ENCODE measurements at places on chromosomes 6 and 20.

- no peak for DNase-seq
These were observed 19.3 kb downstream of the SMLR1 start for GRCh38 chr6:130846501-130846900.

DNA sequence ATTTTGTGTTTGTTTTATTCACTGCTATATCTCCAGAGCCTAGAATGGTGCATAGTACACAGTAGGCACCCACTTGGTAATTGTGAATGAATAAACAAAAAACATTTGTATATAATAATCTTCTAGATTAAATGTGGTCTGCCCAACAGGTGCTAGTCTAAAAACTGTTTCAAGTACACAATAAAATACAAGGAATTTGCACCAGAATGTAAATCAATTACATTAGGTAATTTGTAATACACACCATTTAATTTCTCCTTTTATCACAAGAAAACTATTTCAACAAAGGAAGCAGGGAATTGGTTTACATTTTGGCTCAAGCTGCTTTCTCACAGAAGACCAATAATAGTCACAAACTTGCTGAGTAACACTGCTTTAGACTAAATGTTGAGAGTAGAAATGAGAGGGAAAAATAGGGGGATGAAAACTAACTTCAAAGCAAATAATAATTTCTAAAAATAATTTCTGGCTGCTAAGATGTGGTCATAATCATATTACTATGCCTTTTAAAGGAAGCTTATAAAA lies 22.1 kb downstream of the RUNX2 start:
- no peak for DNase-seq

DNA sequence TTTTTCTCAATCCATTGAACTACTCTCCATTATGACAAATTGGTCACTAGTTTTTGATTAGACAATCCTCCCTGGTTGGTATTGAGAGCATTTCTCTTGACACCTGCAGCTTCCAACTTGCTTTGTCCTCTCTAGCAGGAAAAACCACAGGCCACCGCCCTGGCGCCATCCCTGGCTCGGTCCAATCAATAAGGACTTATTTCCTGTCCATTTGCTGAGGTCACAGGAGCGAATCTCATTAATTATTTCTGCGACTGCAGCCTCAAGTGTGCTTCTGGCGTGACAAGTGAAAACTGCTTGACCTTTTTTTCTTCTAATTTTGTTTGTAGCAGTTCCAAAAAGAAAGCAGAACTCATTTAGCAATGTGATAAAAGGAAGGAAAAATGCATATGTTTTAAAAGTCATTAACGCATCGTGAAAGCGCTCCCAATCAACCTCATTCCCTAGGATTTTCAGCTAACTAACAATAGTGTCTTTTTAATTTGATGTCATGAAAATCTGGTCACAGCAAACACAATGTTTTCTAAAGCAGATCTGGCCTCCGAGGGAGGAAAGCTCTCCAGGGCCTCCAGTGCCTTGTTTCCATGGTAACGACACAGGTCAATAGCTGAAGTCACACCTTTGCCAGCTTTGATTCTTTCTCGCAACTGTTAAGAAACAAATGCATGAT lies 39.0 kb upstream of the BEND3 start:
- DNase-seq = no peak

- no peak for DNase-seq
These were observed 18.0 kb downstream of the KHDC1L start for GRCh38 chr6:73207221-73207837.

DNA sequence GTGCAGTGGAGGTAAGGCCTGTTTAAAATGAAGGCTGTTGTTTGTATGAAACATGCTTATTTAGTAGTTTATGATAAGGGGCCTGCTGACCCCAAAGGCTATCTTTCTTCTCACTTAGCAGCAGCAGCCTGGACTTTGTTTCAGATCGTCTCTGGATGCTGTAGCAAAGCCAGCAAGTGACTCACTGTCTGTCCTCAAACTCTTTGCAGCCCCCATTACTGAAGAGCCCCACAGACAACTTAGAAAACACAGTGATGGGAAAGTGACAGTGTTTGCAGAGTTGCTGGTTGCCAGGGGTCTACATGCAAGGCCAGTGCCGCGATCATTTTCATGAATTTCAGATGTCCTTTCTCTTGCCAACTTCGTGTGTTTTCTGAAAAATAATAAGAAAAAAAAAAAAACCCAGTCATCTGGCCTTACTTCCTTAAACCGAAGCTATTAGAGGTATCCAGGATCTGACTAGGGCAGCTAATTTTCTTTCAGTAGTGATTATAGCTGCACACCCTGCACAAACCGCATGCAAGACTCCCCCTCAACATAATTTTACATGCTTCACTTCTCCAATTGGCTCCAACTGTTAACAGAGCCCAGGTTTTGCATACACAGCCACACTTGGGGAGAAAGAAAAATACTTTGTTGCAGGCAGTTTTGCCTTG lies 11.6 kb upstream of the F13A1 start:
- no peak for DNase-seq

GRCh38 chr6:55963301-55963700 lies 87.9 kb upstream of the BMP5 start:
- no peak for DNase-seq

DNA sequence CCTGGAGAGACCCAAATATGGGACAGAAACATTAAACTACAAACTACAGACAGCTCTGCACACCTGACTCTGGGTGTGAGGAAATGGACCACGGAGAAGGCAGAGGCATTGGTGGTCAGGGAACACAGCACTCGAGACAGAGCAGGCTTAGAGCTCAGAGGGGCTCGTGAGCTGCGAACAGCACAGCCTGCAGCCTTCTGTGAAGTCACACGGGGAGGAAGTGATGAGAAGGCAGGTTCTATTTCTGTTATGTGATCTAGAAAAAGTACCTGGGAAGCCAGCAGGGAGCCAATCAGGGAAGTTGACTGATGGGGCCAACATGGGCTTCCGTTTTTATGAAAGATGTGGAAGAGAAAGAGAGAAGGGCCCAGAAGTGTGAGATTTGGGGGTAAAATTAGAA lies 88.9 kb upstream of the SNAP25 start:
- DNase-seq = no peak

DNA sequence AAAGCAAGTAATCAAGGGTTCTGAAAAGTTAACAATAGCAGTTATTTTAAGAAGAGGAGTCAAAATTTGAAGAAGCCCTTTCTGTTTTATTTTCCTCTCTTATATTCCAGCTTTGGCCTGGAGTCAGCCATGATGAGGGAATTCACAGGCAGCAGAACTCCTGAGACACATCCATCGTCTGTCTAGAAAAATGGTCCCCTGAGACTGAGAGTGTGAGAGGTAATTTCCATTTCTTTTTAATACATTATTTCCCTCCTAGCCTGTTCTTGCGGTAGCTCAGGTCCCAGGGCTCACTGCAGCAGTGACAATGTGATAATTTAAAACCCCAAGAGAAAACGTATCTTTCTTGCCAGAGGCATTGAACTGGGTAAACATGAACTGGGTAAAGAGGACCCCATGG lies 296.0 kb downstream of the SMOC2 start:
- DNase-seq = no peak

DNA sequence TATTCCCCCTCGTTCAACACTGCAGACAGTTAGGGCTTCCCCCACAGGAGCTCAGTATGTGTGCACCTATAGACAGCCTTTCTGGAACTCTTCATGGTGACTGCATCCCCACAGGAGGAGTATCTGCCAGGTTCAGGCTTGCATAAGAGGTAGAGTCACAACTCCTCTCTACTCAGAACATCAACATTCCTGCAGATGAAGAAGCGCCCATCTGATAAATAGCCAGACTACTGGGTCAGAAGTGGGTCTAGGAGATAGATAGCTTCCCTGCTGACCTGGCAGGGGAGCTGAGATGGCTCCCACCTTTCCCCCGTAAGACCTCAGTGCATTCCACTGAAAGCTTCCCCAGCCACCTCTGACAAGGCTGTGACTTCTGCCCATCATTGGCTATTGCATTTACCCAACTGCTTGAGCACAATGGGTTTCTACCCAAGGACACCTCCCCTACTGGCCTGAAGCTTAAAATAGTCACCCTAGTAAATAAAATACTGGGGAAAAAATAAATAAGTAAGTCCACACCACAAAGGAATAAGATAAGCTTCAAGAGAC lies 125.1 kb downstream of the CDK19 start:
- DNase-seq = no peak

- no peak for DNase-seq
These were observed 194.8 kb downstream of the UNC5CL start for GRCh38 chr6:40844246-40844645.

- DNase-seq = no peak
These were observed 224.2 kb upstream of the SSTR4 start for GRCh38 chr20:22810626-22811569.

DNA sequence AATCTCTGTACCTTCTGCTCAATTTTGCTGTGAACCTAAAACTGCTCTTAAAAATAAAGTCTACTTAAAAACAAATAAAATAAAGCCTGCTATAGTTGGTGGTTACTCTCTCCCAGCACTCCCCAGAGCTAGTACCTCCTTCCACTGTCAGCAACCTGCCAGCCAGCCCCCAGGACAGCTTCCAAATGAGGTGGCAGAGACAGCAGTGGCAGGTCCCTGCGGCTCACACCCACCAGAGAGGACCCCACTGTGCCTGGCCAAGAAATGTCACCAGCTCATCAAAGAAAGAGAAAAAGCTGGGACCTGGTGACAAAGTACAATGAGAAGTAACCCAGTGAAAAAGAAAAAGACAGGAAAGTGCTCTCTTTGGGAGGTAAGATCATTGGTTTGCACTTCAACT lies 15.2 kb downstream of the APMAP start:
- DNase-seq = no peak

GRCh38 chr20:37886851-37887297 lies 16.1 kb upstream of the VSTM2L start:
- DNase-seq = no peak

- DNase-seq = no peak
These were observed 2.9 kb downstream of the BIRC7 start for GRCh38 chr20:63238514-63239125.

GRCh38 chr20:14885661-14886060 lies 548.2 kb upstream of the FLRT3 start:
- no peak for DNase-seq

DNA sequence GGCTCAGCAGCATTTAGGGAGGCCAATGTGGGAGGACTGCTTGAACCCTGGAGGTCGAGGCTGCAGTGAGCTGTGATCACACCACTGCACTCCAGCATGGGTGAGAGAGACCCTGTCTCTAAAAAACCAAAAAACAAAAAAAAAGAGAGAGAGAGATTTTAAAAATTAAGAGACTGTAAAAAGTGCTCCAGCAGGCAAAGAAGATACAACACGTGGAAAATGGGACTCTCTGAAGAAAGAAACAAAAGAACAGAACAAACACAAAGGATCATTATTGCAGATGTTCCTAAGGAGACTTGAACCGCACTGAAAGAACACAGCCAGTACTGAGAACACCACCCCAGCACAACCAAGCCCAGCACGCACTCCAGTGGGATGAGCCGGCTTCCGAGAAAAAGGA lies 74.2 kb downstream of the TAF4 start:
- no peak for DNase-seq

GRCh38 chr6:79762370-79762769 lies 131.2 kb downstream of the SH3BGRL2 start:
- no peak for DNase-seq

- no peak for DNase-seq
These were observed 216.5 kb upstream of the SSTR4 start for GRCh38 chr20:22818636-22819035.

GRCh38 chr6:34146801-34147592 lies 1.1 kb upstream of the GRM4 start:
- DNase-seq = no peak

DNA sequence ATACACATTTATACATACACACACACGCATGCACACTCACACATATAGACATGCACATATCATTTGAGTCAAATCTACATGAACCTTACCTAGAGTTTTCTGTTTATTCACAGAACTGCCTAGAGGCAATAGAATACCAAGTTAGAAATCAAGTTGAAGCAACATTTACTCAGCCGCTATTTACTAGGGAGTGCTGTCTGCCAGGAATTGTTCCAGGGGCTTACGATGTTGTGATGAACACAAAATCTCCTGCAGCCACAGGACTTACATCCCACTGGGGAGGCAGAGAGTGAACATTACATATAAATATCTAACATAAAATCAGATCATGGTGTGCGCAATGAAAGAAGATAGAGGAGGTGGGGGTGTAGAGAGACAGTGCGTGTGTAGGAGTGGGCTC lies 80.4 kb downstream of the GCLC start:
- DNase-seq = no peak

DNA sequence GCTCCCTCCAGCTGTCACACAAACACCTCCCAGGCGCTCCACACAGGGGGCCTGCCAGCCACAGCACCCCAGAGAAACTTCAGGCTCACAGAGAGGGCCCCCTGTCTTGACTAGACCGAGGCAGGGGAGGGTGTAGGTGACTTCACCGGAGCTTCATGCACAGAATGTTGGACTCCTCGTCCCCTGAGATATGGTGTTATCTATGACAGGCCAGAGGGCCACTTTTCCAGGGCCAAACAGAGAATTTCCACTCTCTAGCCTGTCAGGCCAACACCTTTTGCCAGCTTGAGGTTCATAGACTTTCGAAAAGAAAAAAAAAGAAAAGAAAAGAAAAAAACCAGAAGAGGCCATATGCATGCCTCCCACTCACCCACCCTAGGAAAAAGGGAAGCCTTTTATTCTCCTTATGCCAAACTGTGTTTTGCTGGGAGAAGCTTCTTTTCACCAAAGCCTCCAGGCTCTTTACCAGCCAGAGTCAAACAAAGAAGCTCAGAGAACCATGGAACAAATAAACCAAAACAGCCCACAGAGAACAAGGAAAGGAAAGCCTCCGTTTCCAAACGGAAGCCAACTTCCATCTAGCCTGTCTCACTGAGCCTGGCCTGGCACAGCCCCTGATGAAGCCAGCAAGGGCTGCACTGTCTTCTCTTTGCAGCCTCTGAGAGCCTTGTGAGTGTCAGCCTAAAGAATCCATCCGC lies 313.2 kb upstream of the JARID2 start:
- no peak for DNase-seq

DNA sequence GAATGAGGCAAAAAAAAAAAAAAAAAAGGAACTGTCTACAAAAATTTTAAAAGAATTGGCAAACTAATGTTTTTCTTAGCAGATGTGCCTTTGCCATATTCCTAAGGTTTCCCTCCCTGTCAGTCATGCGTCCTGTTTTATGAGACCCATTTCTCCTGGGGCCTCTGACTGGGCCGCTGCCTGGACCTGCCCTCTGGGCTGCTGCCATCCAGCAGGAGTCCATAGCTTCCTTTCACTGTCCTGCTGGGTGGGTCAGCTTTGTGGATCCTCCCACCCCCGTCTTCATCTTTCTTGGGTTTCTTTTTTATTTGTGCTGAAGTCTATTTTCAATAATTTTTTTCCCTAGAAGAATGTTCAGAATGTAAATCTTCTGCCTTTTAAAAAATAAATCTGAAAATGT lies 110.8 kb upstream of the SCP2D1 start:
- DNase-seq = no peak

GRCh38 chr6:4511641-4512020 lies 264.6 kb upstream of the CDYL start:
- DNase-seq = no peak

GRCh38 chr20:33287884-33288283 lies 4.9 kb downstream of the BPIFB1 start:
- no peak for DNase-seq

Data from epithelial cell of prostate (primary cell).